ENCODE measurements at places on chromosomes 16 and 17.
A peak's percentile ranks its signal among the peaks of the same experiment; 100 is the strongest.

GRCh38 chr17:2697611-2698162, 13.9 kb downstream of the CLUH start:
- DNase-seq, result no peak

- DNase-seq, result no peak
Measured at GRCh38 chr17:43308999-43309398, 75.2 kb upstream of the RNU2-1 start.

DNA sequence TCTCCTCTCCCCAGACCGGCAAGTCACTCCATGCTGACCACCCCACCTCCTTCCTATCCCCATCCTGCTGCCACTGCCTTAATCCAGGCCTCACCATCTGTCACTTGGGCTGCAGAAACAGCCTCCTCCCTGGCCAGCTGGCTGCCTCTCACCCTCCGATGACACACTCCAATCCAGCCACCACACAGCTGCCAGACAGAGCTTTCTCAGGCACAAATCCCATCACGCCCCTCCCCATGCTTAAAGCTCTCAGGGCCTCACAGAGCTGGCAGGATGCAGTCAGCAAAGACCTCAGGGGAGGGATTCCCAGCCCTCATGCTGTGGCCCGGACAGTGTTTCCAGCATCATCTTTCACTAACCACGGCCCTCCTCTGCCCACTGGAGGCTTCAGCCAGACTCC, 13.7 kb downstream of the CAMKK1 start:
- DNase-seq, result peak; percentile 99

DNA sequence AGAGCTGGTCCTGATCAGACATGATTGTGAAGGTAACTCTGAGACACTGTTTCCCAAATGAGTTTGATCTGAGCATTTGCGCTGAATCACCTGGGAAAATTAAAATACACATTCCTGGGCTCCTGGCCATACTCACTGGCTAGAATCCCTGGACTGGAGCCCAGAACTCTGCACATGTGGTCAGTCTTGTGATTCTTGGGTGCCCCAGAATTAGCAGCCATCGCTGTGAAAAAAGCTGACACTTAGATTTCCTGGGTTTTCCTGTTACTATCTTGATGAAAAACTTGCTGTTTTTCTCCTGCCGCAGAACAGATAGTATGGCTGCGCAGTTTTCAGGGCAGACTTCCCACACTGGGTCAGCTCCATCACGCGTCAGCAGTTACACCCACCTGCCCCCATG, 24.6 kb downstream of the NECAB2 start:
- peak; percentile 67 for DNase-seq

- no peak for DNase-seq
Measured at GRCh38 chr17:49387498-49388289, 25.6 kb upstream of the ZNF652 start.

DNA sequence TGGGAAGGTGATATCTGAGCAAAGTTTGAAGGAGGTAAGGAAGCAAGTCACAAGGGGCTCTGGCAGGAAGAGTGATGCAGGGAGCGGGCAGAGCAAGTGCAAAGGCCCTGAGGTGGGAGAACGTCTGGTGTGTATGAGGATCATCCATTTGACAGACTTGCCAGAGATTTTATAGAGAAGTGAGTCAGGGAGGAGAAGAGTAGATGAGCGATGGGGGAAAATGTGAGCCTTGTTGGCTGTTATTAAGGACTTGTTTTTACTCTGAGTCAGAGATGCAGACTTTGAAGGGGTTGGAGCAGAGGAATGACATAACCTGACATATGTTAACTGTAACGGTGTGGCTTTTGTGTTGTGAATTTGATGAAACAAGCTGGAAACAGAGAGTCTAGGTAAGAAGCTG, 3.5 kb upstream of the CLEC10A start:
- DNase-seq, result no peak

- peak; percentile 79 for DNase-seq
Measured at GRCh38 chr16:66928702-66929388, 3.5 kb upstream of the RRAD start.

- no peak for DNase-seq
Measured at GRCh38 chr16:84449156-84450140, 55.0 kb downstream of the MEAK7 start.

- DNase-seq, result no peak
Measured at GRCh38 chr16:79528338-79528737, 72.2 kb downstream of the MAF start.

GRCh38 chr17:61129267-61130254, 270.1 kb upstream of the TBX2 start:
- no peak for DNase-seq

DNA sequence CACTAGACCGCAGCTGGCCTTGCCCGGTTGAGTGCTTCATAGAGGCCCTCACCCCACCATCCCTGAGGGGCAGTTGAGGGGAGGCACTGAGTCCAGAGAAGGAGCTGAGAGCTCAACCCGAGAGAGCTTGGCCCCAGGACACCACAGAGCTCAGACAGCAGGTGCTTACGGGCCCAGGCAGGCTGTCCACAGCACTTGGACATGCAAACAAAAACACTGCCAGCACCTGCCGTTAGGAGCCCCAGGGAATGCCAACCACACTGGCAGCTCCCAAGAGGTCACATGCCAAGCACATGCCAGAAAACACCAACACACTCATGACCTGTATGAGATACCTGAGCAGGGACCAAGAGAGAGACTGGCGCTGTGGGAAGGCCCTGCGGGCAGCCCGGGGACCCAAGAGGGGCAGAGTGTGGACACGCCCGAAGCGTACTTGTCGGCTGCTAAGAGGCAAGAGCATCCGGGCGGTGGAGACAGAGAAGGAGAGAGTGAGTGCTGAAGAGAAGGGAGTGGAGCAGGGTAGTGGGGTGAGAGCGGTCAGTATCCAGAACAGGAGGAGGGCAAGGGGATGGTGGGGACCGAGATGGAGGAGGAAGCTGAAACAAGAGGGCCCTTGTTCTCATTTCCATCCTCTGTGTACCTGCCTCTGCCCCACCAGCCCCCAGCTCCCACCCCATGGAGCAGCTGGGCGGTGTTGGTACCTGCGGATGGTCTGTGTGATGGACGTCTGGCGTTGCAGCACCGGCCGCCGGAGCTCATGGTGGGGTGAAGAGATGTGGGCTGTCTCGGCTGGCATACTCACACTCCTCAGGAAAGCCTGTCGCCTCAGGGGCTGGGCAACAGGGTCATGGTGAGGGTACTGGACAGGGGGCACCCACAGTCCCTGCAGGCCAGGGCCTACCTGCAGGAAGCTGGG, 8.2 kb downstream of the RHBDF1 start:
- DNase-seq, result peak; percentile 91

DNA sequence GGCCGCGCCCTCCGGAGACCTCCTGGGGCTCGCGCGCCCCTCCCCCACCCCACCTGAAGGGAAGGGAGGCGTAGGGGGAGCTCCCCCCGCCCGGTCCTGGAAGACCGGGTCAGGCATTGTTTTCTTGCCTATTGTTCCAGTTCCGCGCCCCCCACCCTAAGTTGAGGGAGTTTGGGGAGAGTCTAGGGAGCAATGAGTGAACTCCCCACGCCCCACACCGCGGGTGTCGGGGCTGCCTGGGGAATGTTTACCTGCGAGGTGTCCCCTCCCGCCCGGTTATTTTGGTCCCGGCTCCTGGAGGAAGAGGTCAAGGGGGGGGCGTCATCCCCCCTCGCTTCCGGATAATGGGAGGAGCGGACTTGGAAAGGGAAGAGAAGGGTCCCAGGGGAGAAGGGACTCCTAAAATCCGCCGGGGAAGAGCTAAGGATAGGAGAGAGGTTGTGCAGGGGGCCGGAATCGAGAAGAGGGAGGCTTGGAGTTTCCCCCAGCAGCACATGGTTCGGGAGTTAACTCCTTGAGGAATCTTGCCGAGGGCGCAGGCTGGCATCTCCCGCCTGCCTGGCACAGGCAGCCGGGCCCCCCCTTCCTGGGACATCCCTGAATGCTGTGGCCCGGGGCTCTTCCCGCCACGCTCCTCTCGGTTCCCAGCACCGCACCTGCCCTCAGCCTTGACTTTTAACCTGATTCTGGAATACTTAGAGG, 881 bp downstream of the MLLT6 start:
- peak; percentile 47 for DNase-seq

- DNase-seq, result no peak
Measured at GRCh38 chr17:30379303-30379902, 676 bp downstream of the CPD start.

DNA sequence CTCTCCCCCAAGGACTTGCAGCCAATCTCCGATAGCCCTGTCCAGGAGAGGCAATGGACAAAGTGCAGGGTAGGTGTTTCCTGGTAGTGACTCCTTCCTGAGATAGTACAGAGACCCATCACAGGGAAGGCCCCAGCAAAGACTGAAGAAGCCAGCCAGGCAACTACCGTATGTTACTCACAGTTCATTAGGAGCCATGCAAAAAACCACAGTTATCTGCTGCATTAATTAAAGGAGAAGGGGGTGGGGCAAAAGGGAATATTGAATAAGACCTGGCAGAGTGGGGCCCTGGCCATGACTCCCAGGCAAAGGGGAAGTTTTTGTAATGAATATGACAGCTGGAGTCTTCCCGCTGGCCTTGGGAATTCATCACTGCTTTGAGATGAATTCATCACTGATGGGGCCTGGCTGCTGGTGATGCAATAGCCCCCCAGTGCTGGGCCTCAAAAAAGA, 2.5 kb upstream of the SLC13A2 start:
- DNase-seq, result no peak

DNA sequence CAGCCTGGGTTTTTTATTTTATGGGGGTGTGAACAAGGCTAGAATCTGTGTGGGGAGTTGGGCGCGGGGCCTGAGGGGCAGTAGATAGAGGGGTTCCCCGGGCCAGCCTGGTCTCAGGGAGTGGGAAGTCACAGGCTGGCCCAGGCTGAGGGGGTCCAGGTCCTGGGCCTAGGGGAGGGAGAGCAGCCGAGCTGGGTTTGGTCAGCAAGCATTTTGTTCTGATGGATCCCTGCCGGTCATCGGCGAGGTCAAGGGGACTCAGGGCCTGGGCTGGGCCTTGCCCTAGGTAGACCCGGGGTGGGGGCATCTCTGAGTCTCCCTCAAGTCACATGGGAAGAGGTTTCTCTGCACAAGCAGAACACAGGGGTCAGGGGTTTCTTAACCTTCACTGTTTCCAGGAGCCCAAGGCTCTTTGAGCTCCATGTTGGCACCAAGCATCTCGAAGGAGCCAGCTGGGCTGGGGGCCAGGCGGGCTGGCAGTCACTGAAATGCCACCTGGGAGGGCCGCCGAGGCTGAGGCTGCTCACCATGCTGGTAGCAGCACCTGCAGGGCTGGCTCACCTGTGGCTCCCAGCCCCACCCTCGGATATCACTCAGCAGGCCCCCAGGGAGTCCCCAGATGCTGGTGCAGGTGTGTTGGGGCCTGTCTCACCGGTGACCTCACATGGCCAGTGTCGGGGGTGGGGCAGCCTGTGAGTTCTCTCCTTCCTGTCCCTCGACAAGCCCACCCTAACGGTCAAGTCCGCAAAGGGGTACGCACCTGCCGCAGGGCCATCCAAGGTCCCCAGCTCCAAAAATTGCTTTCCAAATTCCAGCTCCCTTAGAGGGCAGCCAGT, 41.0 kb downstream of the SLC7A5 start:
- no peak for DNase-seq
